ENCODE measurements at places on chromosomes 5 and 9.

- no peak for DNase-seq
Measured at GRCh38 chr9:136946228-136947027, 1.4 kb downstream of the C8G start.

GRCh38 chr5:74442466-74442865 is 198.1 kb downstream of the ENC1 start:
- DNase-seq = no peak

- no peak for DNase-seq
Measured at GRCh38 chr5:62538017-62538942, 40.3 kb upstream of the LRRC70 start.

DNA sequence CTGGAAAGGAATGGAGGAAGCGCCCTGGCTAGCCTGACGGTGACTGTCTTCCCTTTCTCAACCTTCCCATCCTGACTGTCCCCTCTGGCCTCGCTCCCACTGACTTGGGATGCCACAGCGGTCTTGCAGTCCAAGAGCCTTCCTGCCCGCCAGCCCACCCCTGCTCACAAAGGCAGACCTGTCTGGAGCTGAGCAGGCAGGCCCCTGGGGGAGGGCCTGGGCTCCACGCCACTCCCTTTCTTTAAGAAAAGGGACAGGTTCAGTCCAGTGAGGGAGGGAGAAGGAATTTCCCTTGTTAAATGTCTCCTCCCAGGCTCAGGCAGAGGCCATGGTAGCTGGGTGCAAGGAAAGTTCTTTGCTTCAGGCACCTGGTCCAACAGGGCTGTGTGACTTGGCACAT is 18.1 kb downstream of the FGF1 start:
- DNase-seq = no peak

- DNase-seq = no peak
Measured at GRCh38 chr9:68706363-68707201, 1.5 kb downstream of the PIP5K1B start.

DNA sequence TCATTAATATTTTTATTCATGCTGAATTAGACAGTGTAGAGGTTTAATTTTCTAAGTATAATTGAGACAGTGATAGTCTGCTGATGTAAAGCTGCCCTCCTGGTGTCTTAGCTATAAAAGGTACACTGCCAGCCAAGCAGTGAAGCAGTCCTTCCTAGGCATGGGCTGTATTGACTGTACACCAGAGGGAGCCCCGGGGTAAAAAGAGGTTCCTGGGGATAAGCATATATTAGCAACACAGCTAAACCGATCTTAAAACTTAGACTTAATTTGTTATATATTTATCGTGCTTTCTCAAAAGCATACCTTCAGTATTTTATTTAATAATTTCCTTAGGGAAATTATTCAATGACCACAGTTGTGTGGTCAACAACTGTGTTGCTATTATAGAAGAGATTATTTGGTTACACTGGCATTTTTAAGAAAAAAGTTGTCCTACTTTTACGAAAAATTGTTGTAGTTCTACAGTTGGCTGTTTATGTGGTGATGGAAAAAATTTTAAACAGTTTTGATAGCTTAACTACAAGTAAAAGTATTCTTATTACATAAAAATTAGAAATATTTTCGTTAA is 68.8 kb downstream of the ELL2 start:
- DNase-seq = no peak

- DNase-seq = no peak
Measured at GRCh38 chr9:112839331-112839730, 51.3 kb downstream of the SLC46A2 start.

DNA sequence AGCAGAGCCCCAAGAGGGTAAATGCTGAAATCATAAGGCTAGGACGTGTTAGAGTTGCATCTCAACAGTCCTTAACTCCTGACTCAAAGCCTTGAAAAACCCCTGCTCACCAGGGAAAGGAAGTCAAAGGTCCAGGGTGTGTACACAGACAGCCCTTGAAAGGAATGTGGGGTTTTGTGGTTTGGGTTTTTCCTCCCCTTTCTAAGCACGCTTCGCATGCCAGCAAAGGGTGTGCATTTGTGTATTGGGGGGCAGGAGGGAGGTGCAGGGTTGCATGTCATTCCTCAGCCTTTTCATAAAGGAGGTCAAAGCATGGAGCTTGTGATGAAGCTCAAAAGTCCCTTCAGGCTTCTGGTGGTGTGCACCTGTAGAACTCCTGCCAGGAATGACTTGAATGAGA is 17.3 kb upstream of the XPA start:
- DNase-seq = no peak

- no peak for DNase-seq
Measured at GRCh38 chr5:95946451-95946850, 15.2 kb downstream of the ELL2 start.

DNA sequence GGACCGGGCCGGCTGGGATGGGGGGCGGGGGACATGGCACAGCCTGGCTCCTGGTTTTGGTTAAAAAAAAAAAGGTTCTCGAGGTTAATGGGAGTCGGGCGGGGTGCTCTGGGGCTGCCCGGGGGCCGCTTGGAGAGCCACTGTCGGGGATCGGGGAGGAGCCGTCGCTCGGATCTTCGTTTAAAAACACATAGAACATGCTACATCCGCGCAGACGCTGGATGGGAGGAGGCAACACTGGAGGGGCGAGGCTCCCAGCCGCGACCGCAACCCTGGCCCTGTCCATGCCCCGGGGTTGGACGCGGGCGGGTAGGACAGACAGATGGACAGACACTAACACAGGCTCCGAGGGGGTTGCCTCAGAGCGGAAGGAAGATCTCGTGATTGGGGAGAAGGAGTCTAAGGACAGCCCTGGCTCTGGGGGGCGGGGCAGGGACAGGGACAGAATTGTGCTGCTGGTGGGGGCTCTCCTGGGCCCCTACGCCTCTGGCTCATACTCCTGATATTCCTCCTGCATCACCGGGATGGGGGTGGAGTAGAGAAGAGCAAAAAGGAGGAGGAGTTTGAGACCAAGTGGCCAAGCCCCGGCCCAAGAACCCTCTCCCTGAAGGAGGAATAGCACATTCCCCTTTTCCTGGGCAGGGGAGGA is 9.9 kb downstream of the SNCB start:
- DNase-seq = no peak

- no peak for DNase-seq
Measured at GRCh38 chr5:124546643-124547042, 199.8 kb downstream of the ZNF608 start.

All from stimulated activated CD8-positive, alpha-beta memory T cell treated with anti-CD3 and anti-CD28 coated beads, Interleukin-7, amount 100 ng/mL, for 1 hour (primary cell).